ENCODE measurements at places on chromosomes 13 and 19.
A peak's percentile ranks its signal among the peaks of the same experiment; 100 is the strongest.

- no peak for DNase-seq
These were observed 250.4 kb downstream of the TSHZ3 start for GRCh38 chr19:31098836-31099235.

- no peak for DNase-seq
These were observed 44.4 kb upstream of the HMGB1 start for GRCh38 chr13:30510091-30510490.

- peak; percentile 56 for DNase-seq
These were observed 1.5 kb upstream of the SLC17A7 start for GRCh38 chr19:49442771-49443365.

DNA sequence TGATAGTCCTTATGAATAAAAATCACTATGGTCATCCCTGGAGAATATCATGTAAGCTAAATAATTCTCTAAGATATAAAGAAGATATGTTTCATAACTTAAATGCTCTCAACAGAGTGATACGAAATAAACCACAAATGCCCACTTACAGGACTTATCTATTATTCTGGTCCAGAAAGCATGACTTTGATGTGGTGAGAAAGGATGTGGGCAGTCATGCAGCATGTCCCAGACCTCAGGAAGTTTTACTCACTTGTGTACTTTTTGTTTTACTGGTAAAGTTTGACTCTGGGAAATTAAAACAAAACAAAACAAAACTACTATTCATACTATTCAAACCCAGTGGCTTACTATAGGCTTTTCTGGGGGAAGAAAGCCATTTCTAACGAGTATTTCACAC, 483.2 kb upstream of the SLITRK6 start:
- no peak for DNase-seq

Data from RPMI8226 (cell line).